ENCODE measurements at places on chromosomes 3 and 15.
A peak's percentile ranks its signal among the peaks of the same experiment; 100 is the strongest.

GRCh38 chr3:63497641-63498040 lies 154.8 kb upstream of the SNTN start:
- no peak for DNase-seq

DNA sequence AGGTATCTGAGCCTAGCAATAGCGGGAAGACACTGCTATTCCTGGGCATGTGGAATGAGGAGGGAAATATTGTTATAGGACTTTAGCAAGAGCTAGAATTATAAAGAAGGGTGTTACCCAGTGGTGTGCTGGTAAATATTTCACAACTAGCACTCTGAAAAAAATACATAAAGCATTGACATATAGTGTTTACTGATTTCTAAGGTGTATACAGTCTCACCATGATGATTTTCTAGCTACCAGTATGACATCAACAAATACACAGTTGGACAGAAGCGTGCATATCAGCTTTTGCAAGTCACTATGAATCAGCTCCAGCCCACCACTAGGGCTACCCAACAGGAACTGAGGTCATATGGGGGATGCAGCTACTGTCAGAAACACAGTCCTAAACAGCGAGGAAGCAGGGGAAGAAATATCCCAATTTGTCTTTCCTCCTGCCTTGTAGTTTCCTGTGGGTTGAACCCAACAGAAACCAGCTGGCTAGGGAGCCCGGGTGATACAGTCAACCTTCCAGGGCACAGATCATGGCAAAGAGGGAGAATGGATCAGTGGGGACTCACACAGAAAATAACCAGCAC lies 39.6 kb downstream of the HGD start:
- DNase-seq: no peak

DNA sequence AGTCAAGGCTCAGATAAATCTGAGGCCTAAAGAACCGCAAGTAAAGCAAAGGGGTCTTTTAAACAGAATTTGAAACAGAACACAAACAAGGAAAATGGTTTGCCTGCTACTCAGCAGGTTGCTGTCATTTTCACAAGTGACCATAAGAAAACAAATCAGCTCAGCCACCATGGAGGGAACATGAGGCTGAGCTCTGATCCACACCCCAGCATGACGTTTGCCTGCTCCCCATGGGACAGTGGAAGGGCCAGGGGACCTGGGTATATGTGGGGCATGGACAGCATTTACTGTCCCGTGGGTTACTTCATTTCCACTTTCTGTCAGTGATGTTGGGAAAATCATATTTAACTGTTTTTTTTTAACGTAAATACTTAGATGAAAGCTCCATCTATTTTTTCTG lies 371.2 kb downstream of the LRTM1 start:
- no peak for DNase-seq

GRCh38 chr15:53976844-53977392 lies 1.3 kb upstream of the UNC13C start:
- DNase-seq: peak; percentile 81

GRCh38 chr3:183244219-183244618 lies 8.8 kb upstream of the B3GNT5 start:
- DNase-seq: no peak

DNA sequence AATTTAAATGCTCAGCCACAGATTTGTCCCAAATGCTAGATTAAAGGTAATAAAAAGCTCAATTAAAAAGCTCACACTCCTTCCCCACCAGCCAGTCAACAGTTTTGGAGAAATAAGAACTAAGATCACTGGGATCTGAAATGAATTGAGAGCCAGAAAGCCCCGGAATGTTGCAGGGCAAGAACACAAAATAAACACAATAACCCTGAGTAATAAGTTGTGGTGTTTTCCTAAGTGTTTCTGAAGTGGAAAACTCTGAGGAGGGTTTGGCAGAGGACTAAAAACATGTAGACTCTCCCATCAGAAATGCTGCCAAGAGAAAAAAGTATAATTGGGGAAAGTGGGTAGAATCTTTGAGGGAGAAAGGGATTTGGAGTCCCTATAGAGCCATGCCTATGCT lies 127.8 kb downstream of the ABI3BP start:
- no peak for DNase-seq

DNA sequence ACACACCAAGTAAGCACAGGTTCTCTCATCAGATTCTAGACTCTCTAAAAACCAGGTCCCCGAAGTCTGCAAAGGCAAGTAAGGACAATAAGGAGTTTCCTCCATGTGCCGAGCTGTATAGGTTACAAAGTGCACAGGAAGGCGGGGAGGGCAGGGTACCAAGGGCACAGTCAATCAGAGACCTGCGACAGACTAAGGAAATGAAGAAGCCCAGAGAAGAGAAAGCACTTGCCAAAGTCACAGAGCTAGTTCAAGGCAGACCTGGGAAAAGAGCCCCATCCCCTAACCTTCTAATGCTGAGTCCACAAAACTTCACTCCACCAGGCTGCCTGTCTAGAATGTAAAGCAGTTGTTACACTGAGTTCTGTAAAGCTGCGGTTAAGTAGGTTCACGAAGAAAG lies 1.7 kb downstream of the SEC13 start:
- DNase-seq: no peak

- DNase-seq: peak; percentile 26
Observed at GRCh38 chr15:72231833-72232478, 966 bp upstream of the PKM start.

DNA sequence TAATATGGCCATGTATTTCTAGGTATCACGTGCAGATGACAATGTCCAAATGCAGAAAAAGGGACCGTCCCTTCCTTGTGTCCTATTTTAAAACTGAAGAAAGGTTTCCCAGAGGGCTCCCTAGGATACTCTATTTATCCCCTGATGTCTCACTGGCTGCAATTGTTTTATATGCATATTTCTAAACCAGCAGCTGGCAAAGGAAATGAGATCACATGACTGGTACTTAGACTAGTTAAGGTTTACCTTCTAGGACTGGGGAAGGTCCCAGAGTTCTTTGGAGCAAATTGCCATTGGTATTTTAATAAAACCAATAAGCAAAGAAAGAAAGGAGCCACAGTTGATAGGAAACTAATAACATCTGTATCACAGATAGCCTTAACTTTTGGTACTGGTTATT lies 29.5 kb downstream of the GTF2E1 start:
- no peak for DNase-seq

DNA sequence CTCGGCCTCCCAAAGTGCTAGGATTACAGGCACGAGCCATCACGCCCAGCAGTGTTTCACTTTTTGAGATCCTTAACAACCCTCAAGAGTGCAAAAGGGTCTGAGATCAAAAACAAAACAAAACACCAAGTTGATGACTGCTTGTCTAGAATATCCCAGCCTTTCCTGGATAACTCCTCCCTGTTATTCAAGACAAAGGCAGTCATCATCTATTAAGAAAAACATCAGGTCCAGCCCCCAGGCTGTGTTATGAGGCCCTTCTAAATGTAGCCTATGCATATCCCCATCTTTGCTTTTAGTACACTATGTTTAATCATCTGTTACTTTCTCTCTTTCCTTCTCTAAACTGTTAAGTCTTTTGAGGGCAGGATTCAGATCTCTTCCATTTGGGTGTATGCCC lies 150.1 kb upstream of the FHIT start:
- DNase-seq: no peak

DNA sequence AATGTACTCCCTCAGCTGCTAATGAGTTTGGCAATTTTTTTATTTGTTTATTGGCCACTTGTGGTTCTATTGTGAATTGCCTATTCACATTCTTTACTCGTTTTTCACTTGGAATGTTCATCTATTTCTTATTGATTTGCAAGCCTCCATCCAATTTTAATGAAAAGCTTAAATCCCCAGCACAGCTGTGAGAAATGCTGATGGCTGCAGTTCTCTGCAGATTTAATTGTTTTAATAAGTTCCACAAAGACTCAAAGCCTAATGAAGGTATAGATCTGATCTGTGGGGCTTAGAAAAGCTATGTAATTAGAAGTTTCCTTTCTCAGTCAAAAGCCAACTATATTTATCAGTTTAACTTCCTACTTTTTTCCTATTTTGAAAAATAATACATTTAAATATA lies 41.5 kb downstream of the LYZL4 start:
- no peak for DNase-seq

GRCh38 chr15:46416544-46416943 lies 781.7 kb downstream of the SQOR start:
- DNase-seq: no peak

- peak; percentile 39 for DNase-seq
Observed at GRCh38 chr15:29242456-29243242, 27.0 kb downstream of the NSMCE3 start.

Data from cerebellum (tissue), 4 donors.